ENCODE measurements at places on chromosomes 5 and 9.

DNA sequence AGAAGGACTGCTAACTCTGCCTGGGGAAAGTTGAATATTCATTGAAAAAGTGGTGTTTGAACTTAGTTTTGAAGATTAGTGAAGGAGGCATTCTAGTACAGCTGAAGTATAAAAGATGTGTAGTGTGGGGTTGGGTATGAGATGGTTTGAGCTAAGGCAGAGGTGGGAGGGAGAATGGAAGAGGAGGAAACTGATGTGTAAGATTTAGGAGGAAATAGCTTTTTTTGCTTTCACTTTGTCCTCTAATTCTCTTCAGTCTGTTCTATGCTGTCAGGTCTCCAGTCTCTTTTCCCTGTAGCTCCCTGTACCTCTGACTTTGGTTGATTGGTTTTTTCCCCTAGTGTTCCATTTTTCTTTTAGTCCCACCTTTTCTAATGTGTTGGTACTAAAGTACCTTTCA lies 9.0 kb downstream of the CREBRF start:
- DNase-seq: no peak

GRCh38 chr9:95193480-95193879 lies 124.0 kb downstream of the FANCC start:
- no peak for DNase-seq

GRCh38 chr5:168961681-168962080 lies 339.3 kb downstream of the SLIT3 start:
- DNase-seq: no peak

GRCh38 chr9:37339923-37340322 lies 82.6 kb upstream of the GRHPR start:
- no peak for DNase-seq

GRCh38 chr5:4868140-4868735 lies 271.9 kb upstream of the ADAMTS16 start:
- peak; percentile 15 for DNase-seq

DNA sequence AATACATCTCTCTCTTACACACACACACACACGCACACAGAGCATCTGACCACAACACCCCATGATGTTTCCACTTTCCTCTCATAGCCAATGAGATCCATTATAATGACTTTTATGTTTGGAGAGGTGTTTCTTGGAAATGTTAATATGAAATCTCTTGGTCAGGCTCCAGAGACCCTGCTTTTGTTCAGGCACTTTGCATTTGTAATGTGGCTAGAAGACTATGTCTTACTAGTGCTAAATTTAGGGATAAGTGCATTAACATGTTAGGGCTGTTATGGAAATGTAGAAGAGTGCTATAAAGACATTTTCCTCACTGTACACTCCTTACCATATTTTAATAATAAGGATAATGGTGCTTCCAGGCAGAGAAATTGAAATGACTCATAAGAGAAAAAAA lies 3.8 kb downstream of the CDH9 start:
- no peak for DNase-seq
